Left ventricle myocardium inferior (tissue), 1 donor: ENCODE measurements at places on chromosomes 2 and 18.

DNA sequence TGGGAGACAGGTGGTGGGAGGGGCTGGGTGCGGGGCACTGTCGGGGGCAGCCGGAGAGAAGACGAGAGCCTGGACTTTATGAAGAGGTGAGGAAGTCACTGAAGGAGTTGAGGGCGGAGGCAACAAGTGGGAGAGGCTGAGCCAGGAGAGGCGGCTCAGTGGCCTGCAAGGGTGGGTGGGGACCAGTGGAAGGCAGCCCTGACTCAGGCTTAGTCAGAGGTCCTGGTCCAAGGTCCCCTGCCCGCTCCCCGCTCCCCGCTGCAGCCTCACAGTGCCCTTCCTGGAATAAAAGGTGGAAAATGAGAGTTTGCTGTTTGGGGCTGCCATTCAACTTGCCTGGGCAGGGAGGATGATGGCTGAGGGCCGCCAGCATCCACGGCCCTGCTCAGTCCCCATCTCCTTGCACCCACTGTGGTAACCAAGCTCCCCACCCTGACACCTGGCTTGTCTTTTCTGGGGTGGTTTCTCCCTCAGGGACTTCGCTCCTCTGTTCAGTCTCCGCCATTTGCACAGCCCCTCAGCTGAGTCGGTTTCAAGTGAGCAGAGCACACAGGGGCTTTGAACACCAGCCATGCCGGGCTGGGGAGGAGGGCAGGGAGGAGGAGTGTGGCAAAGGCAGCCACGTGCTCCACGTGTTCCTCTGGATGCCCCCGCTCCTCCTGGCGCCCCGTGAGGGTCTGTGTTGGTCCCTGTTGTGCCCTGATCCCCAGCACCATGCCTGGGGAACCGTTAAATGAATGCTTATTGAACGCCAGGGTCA lies 13.7 kb upstream of the RALB start:
- DNase-seq = no peak

GRCh38 chr2:183359867-183360266 lies 235.6 kb downstream of the NUP35 start:
- DNase-seq = no peak

GRCh38 chr2:64918220-64918886 lies 70.8 kb upstream of the SLC1A4 start:
- no peak for DNase-seq

DNA sequence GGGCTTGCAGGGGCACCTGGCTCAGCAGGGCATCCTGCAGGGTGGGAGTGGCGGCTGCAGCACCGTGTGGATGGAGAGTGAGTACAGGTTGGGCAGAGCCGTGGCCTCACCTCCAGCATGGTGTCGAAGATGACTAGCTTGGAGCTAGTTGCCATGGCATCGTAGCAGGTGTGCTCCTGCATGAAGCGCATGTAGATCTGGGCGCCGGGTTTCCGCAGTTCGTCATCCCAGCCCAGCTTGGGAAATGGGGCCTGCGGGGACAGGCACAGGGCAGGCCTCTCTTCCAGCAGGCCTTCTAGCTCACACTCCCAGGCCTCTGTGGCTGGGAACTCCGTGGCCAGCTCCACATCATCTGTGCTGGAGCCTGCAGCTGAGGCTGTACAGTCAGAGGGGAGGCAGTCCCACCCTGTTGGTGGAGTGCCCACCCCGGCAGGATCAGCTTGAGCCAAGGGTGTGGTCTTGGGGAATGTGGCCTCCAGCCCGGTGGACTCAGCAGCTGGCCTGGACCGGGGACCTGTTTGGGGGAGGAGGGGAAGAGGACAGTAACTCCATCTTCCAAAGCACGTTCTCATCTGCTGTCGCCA lies 1.6 kb downstream of the PRKAG3 start:
- DNase-seq = peak; percentile 78

DNA sequence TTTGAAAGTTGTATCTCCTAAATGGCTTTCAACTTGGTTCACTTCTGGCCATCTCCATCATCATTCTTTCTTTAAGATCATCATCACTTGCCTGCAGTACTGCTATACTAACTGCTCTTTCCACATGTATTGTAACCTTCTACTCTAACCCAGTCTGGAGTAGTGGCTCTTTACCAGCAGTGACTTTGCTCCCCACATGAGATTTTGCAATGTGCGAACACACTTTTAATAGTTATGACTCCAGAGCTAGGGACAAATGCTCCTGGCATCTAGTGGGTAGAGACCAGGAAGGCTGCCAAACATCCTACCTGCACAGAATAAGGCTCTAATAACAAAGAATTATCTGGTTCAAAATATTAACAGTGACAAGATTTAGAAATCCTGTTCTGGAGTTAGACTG lies 243.8 kb downstream of the XIRP2 start:
- DNase-seq = no peak

DNA sequence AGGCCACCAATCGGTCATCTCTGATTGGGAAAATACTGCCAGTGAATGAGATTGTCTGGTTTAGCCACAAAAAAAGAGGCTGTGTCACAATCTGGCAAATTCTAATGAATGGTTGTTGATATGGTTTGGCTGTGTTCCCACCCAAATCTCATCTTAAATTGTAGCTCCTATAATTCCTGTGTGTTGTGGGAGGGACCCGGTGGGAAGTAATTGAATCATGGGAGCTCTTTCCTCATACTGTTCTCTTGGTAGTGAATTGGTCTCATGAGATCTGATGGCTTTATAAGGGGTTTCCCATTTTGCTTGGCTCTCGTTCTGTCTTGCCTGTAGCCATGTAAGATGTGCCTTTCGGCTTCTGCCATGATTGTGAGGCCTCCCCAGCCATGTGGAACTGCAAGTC lies 838.3 kb downstream of the SLC4A3 start:
- DNase-seq = no peak

GRCh38 chr2:191463790-191464189 lies 214.1 kb upstream of the NABP1 start:
- no peak for DNase-seq

DNA sequence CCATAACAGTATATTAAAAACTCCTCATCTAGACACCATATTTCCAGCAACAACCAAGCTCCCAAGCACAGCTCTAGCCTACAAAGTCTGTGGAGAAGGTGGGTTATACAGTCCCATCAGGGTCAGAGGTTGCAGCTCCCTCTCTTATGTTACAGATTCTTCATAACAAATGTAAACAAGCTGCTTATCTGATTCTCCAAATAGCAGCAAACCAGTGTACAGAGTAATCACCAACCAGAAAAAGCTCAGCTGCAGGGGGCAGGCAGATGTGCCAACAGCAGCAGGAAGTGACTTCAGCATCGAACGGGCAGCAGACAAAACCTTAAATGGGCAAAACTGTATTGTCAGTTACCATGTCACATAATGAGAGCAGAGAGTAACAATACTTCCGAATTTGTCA lies 52.9 kb upstream of the NABP1 start:
- DNase-seq = no peak

- no peak for DNase-seq
Measured at GRCh38 chr2:166234112-166234846, 106.5 kb upstream of the SCN1A start.

- DNase-seq = no peak
Measured at GRCh38 chr18:58699551-58699950, 28.3 kb downstream of the MALT1 start.

GRCh38 chr18:80176334-80177073 lies 67.4 kb downstream of the ADNP2 start:
- no peak for DNase-seq

GRCh38 chr18:79507546-79508480 lies 112.1 kb downstream of the NFATC1 start:
- DNase-seq = peak; percentile 86

GRCh38 chr2:221629468-221629867 lies 57.4 kb upstream of the EPHA4 start:
- no peak for DNase-seq

- DNase-seq = no peak
Measured at GRCh38 chr2:226410247-226410835, 389.3 kb downstream of the IRS1 start.

DNA sequence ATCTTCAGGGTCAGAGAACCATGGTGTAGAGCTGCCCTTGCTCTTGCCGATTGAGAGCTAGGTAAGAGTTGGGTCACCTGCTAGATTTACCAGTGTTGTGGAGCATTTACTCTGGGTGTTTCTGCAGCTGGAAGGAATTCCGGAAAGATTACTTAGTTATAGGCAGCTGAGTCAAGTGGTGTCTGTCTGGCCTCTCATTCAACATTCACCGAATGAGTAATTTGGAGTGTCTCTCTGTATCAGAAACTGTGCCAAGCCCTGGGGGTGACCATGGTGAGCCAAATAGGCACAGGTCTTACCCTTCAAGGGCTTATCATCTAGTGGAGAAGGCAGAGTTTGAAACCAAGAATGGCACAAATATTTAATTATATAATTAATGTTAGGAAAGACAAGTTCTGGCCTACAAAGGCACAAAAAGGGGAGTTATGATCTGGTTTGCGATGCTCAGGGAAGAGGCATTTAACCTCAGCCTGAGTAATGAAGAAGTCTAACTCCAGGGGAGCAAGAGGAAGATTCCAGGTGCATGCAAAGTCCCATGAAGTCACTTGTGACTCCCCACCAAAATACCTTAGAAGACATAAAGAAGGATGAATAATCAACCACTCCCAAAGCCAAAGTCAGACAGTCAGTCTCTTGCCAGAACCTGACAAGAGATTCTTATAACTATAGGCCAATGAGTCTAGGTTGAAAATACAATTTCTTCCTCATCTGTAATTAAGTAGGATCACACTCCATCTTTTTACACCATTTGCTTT lies 12.5 kb downstream of the SETBP1 start:
- no peak for DNase-seq

- no peak for DNase-seq
Measured at GRCh38 chr2:223005496-223005895, 46.5 kb upstream of the KCNE4 start.

- no peak for DNase-seq
Measured at GRCh38 chr2:138329162-138329561, 172.4 kb upstream of the SPOPL start.

GRCh38 chr2:228767196-228767595 lies 503.9 kb downstream of the PID1 start:
- no peak for DNase-seq

DNA sequence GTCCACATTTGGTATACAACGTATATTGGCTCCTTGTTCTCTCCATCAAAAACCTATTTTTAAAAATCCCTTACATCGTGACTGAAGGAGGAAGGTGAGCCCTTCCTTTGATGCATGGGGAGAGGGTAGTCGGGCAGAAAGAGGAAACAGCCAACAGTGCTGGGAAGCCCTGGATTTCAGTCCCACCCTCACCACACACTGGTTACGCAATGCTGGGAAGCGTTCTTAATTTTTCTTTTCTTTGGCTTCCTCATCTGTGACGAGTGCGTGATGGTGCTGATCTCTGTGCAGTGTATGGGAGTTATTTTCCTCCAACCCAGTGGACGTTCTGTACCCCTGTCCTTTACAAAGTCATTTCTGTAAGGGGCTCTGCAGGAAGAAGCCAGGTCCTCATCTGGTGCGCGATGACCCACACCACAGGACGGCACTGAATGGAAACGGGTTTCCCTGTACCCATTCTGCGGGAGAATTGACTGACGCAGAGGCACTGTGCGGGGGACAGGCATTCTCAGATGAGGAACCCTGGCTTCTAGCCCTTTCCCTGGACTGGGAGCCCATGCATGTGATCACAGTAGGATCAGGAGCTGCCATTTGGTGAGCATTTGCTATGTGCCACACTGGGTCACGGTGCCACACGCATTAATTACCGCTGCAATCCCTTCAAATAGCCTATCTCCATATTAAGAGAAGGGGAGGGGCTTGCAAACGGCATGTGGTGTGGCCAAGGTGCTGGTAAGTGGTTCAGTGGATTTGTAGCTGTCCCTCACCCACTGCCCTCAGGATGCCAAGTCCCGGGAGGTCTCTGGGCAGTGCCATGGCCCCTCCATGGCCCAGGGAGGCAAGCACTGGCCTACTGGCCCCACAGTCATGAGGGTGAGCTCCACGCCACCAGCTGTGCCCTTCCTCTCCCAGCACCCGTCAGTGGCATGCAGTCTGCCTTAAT lies 4.3 kb downstream of the COLEC11 start:
- no peak for DNase-seq
